ENCODE measurements at places on chromosomes 4 and X.

DNA sequence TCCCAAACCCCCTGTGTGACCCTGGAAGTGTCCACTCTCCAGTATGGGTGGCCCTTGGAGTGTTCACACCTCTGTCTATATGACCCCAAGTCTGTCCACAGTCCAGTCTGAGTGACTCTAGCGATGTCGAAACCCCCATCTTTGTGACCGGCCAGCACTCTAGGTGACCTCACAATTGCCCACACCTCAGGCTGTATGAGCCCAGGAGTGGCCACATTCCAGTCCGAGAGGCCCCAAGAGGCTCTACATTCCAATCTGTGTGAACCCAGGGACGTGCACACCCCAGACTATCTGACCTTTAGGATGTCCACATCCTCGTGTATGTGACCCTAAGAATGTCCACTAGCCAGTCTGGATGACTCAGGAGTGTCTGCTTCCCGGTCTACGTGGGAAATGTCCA lies 7.3 kb upstream of the GLOD5 start:
- DNase-seq: no peak

DNA sequence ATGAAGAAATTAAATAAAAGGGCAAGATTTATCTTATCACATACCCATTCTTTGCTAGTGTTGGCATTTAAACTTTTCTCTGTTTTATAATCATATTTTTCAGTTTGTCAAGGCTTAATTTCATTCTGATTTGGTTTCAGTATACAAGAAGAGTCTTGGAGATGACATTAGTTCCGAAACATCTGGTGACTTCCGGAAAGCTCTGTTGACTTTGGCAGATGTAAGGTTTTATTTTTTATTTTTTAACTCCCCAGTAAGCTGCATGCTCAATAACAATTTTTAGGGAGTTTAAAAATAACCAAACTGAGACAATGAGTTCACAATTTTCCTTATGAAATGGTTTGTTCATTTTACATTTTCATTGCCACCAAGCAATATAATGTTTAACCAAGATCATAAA lies 39.8 kb downstream of the ANXA3 start:
- no peak for DNase-seq

DNA sequence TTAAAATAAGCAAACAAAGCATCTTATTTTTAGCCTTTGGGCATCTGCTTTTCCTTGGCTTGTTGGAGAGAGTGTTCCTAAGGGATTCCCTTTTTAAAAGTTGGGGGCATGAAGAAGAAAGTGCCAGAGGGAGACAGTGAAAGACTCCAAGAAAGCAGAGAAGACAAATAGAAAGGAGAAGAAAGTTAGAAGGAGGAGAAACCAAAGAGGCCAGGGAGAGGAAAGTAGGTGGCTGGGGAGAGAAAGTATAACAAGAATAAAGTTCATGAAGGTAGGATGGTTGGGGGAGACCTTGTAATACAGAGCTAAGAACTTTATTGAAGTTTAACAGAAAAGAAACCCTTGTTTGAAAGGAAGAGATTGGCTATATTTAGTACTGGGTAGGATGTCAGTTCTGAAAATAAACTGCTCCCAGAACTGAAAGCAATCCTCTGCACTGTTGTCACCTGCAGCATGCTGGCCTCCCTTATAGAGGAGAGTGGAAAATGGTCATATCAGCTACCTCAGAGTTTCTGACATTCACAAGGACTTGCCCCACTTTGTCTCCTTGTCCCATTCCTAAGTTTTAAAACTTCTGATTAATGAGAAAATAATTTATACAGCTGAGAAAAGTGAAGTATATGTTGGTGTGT lies 125.3 kb upstream of the VAMP7 start:
- no peak for DNase-seq

DNA sequence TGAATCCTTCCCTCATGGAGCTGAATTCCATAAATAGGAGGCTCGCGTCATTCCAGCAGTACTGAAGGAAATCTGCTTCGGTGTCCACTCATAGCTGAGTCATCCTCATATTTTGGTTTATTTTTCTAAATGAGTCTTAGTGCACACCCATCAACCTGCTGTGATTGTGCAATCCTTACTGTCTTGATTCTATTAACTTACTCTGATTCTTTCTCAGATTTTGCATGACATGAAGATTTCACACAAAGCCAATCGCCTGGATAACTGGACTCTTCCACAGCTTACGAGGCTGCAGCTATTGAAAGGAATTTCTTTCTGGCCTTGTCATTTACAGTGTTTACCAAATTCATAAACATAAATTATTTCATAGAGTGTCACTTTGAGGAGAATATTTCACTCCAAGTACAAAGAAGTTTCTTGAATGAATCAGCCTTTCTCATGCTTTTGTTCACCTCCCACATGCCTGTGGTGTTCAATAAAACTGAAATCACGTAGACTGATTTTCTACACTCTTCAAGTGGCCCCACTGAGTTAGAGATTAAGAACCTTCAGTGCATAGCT lies 207.6 kb upstream of the SLITRK2 start:
- DNase-seq: no peak

DNA sequence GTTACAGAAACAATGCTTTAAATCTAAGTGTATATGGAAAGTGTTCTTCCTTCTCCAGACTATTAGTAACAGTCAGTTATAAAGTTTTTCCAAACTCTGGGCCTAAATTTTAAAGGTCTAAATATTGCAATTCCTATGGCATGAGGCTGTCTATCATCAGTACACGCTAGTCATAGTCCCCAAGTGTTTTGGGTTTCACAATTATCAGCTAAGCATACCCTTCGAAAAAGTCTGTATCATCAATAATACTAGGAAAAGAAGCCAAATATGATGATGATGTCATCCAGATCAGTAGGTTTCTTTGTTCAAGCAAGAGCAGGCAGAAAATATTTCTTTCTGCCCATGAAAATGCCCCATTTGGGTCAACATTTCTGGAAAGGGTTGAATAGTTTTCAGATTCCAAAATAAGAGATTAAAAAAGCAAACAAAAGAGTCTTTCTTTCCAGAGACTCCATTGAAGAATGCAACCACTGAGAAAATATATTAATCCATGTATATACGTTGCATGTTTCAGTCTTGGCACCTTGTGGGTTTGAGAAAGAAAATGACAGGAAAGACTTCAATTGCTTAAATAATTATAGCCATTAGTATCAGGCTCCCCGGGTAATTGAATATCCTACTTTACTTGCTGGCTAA lies 173.8 kb downstream of the CAMK2D start:
- DNase-seq: no peak

- no peak for DNase-seq
Measured at GRCh38 chrX:153507484-153508178, 9.8 kb upstream of the ATP2B3 start.

DNA sequence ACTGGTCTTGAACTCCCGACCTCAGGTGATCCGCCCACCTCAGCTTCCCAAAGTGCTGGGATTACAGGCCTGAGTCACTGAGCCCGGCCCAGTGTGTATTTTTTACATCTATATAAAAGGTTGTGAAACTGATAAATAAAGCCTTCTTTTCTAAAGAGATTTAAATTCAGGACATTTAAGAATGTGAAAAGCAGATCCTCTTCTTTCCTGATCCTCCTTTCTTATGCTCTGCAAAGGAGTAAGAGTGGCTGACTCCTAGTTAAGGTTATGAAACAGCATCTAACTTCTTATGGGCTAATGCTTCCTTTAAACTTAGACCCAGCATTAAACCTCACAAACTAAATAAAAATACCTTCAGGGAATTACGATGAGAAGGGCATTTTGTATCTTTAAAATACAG lies 197.7 kb upstream of the MAB21L2 start:
- DNase-seq: no peak

- DNase-seq: no peak
Measured at GRCh38 chrX:74464722-74465121, 43.4 kb downstream of the SLC16A2 start.

GRCh38 chr4:40206426-40206825 lies 9.6 kb downstream of the RHOH start:
- no peak for DNase-seq

DNA sequence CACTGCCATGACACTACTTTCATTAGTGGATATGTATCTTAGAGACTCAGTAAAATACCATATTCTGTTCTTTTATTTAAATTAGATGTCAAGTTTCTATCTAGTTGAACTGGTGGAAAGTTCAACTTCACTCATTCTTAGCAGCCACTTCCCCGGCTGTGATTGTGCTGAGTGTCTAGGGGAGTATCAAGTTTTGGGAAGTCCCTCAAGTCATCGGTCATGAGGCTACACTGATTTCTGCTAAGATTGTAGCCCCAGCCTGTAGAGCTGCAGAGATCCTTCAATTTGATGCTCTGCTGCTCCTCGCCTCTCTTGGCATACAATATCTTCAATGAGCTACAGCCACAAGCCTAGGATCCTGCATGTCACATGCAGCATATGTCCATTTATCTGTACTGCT lies 53.9 kb downstream of the DMP1 start:
- no peak for DNase-seq

- no peak for DNase-seq
Measured at GRCh38 chrX:42752730-42753129, 25.2 kb downstream of the PPP1R2C start.

- DNase-seq: peak; percentile 23
Measured at GRCh38 chr4:55503169-55503568, 43.5 kb downstream of the CLOCK start.

GRCh38 chrX:49812177-49812576 lies 16.9 kb upstream of the PAGE4 start:
- no peak for DNase-seq

DNA sequence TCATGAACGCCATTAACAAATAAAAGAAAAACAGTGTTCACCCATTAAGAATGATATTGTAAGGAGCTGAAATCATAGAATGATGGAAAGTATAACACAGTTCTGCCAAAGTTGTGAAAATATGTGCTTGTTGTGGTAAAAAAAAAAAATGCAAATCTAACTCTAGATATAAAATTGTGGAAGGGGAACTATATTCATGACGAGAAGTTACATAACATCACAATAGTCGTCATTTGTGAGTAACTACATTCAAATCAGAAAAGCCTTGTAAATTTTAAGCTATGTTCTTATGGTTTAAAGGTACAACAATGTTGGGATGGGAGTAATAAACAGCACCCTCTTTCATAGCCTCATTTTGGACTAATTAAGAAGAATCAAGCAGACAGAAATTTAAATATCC lies 57.6 kb upstream of the PRDM8 start:
- no peak for DNase-seq

DNA sequence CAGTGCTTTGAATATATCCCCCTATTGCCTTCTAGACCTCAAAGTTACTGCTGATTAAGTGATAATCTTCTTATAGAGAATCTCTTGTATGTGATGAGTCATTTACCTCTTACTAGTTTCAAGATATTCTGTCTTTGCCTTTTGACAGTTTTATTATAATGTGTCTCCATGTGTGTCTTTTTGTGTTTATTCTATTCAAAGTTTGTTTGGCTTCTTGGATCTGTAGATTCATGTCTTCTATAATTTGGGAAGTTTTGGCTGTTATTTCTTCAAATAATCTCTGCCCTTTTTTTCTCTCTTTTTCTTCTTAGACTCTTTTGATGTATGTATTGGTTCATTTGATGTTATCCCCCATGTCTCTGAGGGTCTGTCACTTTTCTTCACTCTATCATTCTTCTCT lies 915.7 kb upstream of the GRIA3 start:
- DNase-seq: no peak

GRCh38 chrX:85611926-85612325 lies 232.5 kb upstream of the POF1B start:
- no peak for DNase-seq

DNA sequence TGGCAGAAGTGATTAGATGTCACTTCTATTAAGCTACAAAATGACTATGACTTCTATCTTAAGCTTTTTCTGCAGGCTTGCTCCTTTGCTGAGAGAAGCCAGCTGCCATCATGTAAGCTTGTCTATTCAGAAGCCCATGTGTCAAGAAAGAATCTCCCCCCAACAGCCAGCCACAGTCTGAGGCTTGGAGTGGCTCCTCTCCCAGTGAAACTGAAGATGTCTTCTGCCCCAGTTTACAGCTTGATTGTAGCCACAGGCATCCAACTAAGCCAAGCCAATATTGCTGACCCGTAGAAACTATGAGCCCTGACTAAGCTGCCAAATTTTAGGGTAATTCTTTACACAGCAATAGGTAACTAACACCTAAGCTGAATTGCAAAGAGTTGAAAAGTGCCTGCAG lies 26.7 kb upstream of the SLC10A7 start:
- DNase-seq: no peak

- no peak for DNase-seq
Measured at GRCh38 chr4:148041606-148042329, 309.9 kb downstream of the ARHGAP10 start.

GRCh38 chrX:71989768-71990426 lies 79.3 kb downstream of the NHSL2 start:
- DNase-seq: no peak

- no peak for DNase-seq
Measured at GRCh38 chr4:75007891-75008290, 75.0 kb downstream of the PARM1 start.

DNA sequence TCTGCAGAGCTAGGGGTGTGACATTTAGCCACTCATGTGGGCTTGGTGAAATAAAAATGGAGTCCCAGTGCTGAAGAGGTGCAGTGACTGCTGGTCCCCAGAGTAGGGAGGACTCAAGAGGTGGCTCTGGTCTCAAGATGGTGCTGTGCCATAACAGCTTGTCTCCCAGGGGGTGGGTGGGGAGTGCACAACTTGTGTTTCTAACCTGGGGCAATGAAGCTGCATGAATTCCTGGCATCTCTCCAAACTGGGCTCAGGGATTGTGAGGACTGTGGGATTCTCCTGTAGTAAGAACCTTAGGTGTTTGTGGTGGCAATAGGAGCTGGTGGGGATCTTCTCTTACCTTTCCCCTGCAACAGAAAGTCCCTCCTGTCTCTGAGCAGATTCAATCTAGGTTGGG lies 278.9 kb upstream of the SFRP2 start:
- no peak for DNase-seq

DNA sequence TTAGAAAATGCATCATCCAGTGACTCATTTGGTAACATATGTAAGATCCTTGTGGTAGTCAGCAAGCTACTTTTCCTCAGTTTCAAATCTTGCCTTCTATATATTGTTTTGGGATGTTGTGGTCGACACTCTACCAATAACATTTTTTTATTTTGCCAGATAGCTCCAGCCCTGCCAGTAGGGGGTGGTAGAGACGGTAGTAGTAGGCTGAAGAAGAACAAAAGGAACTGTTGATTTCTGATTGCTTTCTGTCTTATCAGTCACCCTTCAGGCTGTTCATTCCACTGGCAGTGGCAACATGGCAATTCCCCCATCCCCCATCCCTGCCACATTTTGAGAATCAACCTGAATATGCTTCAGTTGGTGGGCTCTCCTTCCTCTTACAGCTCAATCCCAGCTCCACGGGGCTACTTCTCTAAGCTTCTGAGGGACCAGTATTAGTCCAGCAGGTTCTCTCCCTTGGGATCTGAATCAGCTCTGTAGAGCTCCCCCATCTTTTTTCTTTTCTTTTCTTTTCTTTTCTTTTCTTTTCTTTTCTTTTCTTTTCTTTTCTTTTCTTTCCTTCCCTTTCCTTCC lies 171.5 kb upstream of the VEGFC start:
- DNase-seq: no peak
